ENCODE measurements at places on chromosomes 16 and 17.

GRCh38 chr17:83155128-83156121 lies 76.0 kb downstream of the METRNL start:
- no peak for DNase-seq

DNA sequence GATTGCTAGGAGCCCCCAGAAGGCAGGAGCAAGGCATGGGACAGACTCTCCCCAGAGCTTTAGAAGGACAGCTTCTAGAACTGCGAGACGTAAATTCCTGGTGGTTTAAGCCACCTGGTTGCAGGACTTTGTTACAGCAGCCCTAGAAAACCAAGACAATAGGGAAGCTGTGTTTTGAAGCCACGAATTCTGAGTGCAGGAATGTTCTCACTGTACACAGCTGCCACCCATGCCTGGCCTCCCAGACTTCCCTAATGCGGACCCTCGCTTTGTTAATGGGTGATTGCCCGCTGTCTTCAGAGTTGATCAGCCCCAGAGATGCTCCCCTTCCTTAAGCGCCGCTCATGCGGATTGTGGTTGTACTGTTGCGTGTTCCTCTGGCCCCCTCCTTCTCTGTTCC lies 177.1 kb downstream of the MSI2 start:
- DNase-seq, result no peak

- DNase-seq, result peak; percentile 88
Measured at GRCh38 chr17:28997806-28998205, 8.0 kb downstream of the SEZ6 start.

- no peak for DNase-seq
Measured at GRCh38 chr16:76784530-76784929, 406.5 kb upstream of the MON1B start.

- no peak for DNase-seq
Measured at GRCh38 chr16:73553941-73554660, 506.2 kb upstream of the ZFHX3 start.

DNA sequence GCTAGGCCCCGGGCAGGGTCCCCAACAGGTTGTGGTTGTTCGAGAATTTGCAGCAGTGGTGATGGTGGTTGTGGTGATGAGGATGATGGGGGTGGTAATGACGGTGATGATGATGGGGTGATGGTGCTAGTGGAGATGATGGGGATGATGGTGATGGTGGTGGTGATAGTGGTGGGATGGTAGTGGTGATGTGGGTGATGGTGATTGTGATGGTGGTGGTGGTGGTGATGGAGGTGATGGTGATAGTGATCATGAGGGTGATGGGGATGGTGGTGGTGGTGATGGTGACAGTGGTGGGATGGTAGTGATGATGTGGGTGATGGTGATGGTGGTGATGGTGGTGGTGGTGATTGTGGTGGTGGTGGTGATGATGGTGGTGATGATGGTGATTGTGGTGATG lies 343.3 kb downstream of the SEC14L1 start:
- DNase-seq, result no peak

Data from NCI-H1092 (cell line).